AG08396 (cell line): ENCODE measurements at places on chromosomes 5 and 9.
A peak's percentile ranks its signal among the peaks of the same experiment; 100 is the strongest.

- no peak for DNase-seq
Observed at GRCh38 chr9:129385211-129385934, 207.3 kb upstream of the IER5L start.

GRCh38 chr5:155953335-155953734, 373.6 kb upstream of the SGCD start:
- DNase-seq = peak; percentile 16

DNA sequence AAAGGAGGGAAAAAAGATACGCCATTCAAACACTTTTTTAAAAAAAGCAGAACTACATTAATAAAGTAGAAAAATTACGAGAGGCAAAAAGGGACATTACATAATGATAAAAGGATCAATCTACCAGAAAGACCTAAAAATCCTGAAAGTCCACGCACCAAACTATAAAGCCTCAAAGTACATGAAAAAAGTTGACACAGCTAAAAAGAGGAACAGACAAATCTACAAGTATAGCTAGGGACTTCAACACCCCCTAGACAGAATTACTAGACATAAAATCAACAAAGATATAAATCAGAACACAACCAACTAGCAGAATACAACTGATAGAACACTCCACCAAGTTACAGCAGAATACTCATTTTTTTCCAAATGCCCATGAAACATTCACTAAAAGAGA, 11.1 kb downstream of the CAMSAP1 start:
- DNase-seq = no peak

GRCh38 chr9:5518171-5518936, 8.0 kb downstream of the PDCD1LG2 start:
- no peak for DNase-seq
